Testis (tissue), 5 donors: ENCODE measurements at places on chromosomes 16 and 17. TPM values are rescaled to one million over a fixed set of nuclear protein-coding genes. Genes with fewer than 3 reads are reported as not detected.

The PRKCB gene
- 26.6 TPM for total RNA-seq

The SDR42E1 gene
- total RNA-seq: 6.9 TPM

- DNase-seq: peak; percentile 67
These were observed 24.3 kb upstream of the TMEM220 start for GRCh38 chr17:10754109-10754508.

DNA sequence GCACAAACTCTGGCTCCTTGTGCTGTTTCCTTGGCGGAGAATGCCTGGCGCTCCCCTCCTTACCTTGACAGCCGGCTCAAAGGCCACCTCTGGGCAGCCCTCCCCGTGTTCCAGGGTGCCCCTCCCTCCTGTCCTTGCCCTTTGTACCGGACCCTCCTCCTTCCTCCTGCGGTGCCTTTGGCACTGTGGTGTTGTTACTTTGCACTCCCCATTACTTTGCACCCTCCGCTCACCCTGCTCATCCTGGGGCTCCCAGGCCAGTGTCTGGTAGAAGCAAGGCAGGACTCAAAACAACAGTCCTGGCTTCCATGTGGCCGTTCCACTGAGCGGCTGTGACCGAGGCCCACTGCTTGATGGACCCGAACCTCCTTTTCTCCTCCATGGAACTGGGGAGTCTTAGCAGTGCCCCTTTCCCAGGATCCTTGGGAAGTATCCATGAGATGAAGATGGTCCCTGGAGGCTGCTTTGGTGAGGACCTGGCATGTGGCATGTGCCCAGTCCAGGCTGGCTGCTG lies 147.8 kb downstream of the CMIP start:
- DNase-seq: no peak
